ENCODE measurements at places on chromosomes 2 and 18.

DNA sequence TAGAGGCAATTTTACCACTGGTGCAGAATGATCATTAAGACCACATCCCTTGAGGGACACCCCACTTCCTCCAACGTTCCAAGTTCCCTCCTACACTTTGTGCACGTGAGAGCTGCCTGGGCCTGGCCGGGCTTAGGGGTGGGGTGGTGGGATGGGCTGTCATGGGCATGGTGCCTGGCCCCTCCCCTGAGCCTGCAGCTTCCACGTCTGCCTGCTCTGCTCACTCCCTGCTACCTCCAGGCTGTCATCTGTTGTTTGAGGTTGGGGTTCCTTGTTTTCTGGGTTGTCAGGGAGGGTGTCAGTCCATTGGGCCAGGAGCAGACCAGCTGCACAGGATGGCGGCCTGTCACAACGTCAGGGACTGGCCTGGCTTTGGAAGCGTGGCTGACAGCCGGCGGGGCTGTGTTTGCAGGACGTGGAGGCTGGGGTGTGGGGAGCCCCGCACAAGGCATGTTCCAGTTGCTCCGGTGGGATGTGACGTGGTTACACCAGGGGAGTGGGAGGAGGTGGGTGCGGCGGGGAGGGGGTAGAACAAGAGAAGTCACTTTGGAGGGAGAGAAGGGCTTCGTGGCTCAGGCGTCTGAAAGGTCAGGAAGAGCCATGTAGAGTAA lies 72.3 kb downstream of the RTP5 start:
- no peak for DNase-seq

DNA sequence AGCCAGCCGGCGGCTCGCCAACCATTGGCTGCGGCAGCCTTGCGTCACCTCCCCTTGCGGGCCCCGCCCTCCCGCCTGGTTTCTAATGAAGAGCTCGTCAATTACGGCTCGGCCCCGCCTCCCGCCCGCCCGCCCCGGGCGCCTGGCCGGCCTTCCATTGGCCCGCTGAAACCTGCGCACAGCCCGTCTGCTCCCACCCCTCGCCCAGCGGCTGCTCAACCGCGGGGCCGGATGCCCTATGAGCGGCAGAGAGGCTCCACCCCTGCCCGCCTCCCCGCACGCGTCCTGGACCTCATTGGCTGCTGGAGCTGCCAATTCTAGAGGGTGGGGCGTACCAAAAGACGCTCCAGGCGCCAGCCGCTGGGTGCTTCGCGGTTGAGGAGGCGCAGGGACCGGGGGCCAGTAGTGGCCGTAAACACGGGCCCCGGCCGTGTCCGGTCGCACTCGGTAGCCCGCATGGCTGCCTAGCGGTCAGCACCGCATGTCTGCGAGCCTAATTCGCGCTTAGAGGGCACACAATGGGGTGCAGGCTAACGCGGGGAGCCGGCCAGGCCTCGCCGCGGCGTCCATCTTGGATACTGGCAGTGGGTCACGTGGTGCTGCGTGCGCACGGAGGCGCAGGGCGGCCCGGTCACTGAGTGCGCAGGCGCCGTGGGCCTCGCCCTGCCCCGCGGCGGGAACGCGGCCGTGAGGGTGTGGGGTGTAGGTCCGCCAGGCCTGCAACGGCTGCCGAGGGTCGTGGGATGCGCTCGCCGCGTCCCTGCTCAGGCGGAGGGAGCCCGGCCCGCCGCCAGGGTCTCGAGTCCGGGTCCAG lies 454 bp upstream of the HDAC4 start:
- DNase-seq, result peak; percentile 100

- peak; percentile 66 for DNase-seq
Observed at GRCh38 chr2:120735746-120736170, at the start of gene GLI2. TSS of gene GLI2 (plus strand) at chr2:120735868. CDS start at chr2:120797321, 61,453 bp downstream.

- no peak for DNase-seq
Observed at GRCh38 chr18:45081566-45082181, 401.0 kb downstream of the SETBP1 start.

GRCh38 chr18:8947566-8947965 lies 154.9 kb upstream of the NDUFV2 start:
- no peak for DNase-seq

GRCh38 chr2:204321910-204322751 lies 223.1 kb upstream of the PARD3B start:
- DNase-seq, result no peak

GRCh38 chr2:231133365-231134099 lies 8.7 kb upstream of the HTR2B start:
- DNase-seq, result no peak

- DNase-seq, result no peak
Observed at GRCh38 chr2:11703700-11704099, 33.7 kb upstream of the NTSR2 start.

GRCh38 chr2:98623657-98624056 lies 15.3 kb downstream of the UNC50 start:
- DNase-seq, result peak; percentile 39

GRCh38 chr2:42827647-42828486 lies 35.5 kb upstream of the HAAO start:
- DNase-seq, result peak; percentile 93

GRCh38 chr18:26407736-26408601 lies 140.4 kb downstream of the KCTD1 start:
- DNase-seq, result no peak

- no peak for DNase-seq
Observed at GRCh38 chr2:67268797-67269196, 128.3 kb upstream of the ETAA1 start.

GRCh38 chr2:146615778-146616177 lies 1229.1 kb upstream of the ACVR2A start:
- DNase-seq, result no peak

DNA sequence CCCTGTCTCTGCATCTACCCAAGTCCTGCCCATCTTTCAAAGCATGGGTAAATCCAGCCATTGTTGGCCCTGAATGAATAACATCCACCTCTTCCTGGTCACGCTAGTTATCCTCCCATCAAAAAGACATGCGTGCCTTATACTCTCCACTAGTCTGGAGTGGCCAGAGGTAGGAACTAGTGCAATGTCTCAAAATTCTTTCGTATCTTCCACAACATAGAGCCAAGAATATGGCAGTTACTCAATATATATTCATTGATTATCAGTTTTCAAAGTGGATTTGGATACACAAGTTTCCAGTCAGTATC lies 8.9 kb downstream of the APOB start:
- DNase-seq, result no peak

DNA sequence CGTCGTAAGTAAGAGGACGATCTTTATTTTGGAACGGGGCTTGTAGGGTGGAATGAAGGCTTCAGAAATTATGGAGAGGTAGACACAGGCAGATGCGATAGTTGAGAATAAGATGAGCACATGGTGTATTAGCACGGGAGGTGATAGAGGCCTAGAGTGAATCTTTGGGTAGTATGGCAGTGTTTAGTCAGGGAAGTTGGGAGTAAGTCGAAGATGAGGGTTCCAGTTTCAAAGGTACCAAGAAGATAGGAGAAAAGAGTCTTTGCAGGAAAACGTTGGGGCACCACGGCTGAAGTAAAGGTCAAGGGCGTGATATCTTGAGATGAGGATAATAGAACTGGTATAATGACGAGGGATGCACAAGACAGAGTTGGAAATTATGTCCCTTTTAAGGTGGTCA lies 654 bp downstream of the PIK3C3 start:
- no peak for DNase-seq

- DNase-seq, result no peak
Observed at GRCh38 chr2:175844169-175844568, 157.9 kb downstream of the LNPK start.

DNA sequence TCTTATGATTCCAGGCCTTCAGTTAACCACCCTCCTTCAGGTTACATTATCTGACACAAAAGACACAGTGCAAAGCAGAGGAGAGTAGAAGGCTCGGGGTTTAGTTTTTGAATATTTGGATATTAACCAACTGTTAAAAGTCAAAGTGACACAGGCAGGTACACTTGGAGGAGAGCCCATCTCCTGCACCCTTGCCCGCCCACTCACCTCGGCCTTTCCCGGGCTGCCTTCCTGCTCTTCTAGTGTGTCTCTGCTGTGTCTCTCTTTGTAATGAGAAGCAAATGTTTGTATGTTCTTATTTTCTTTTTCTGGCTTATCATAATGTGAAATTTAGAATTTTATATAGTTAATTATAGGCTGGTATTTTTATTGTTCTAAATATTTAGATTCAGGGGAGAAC lies 35.1 kb downstream of the ZNF236 start:
- DNase-seq, result no peak

- DNase-seq, result no peak
Observed at GRCh38 chr2:45963816-45964215, 312.3 kb downstream of the PRKCE start.

DNA sequence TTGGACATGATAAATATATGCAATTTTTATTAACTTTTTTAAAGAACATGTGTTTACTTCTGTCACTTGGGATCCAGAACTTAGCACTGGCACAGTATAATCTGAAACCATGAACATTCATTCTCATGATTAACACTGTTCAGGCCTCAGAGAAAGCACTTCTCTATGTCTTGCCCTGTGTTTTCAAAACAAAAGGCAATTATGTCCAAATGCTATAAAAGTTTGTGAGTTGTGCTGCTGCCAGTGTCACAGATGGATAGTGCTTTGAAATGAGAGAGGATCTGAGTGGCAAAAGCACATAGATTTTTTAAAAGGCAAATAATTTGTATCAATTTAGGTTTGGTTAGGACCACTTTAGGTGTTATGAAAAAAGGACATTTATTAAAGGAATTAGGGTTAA lies 470.5 kb upstream of the FAM98A start:
- no peak for DNase-seq

GRCh38 chr2:84029903-84030575 lies 429.0 kb downstream of the SUCLG1 start:
- DNase-seq, result no peak

- no peak for DNase-seq
Observed at GRCh38 chr18:80251700-80252099, 4.4 kb upstream of the PARD6G start.

- no peak for DNase-seq
Observed at GRCh38 chr2:175490360-175490791, 308.9 kb upstream of the ATP5MC3 start.

DNA sequence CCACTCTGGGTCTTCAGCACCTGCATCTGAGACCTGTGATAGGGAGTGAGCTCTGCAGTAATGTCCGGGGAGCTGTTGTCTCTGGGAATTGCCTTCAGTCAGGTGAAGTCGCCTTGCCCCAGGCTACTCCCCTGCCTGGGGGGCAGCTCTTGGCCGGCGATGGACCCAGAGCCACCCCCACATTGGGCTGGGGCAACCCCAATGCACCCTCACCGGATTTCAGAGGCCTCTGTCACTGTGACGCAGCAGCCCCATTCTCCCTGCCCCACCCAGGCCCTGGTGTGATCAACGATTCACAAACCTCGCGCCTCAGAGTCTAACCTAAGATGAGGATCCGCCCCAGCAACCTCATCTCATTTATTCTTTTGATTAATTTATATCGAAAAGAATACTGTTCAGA lies 303.6 kb downstream of the NDUFA10 start:
- no peak for DNase-seq

- DNase-seq, result no peak
Observed at GRCh38 chr18:55488473-55488872, 99.5 kb downstream of the TCF4 start.

GRCh38 chr2:239930871-239931771 lies 94.0 kb downstream of the NDUFA10 start:
- DNase-seq, result no peak

GRCh38 chr2:9002637-9003365 lies 683 bp downstream of the MBOAT2 start:
- DNase-seq, result peak; percentile 13

DNA sequence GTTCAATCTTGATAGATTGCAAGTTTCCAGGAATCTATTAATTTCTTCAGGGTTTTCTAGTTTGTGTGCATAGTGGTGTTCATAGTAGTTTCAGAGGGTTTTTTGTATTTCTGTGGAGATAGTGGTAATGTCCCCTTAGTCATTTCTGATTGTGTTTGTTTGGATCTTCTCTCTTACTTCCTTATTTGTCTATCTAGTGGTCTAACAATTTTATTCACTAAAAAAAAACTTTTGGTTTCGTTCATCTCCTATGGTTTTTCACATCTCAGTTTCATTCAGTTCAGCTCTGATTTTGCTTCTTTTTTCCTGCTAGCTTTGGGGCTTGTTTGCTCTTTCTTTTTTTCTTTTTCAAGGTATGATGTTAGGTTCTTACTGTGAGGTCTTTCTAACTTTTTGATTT lies 94.5 kb downstream of the SNTG2 start:
- DNase-seq, result no peak

DNA sequence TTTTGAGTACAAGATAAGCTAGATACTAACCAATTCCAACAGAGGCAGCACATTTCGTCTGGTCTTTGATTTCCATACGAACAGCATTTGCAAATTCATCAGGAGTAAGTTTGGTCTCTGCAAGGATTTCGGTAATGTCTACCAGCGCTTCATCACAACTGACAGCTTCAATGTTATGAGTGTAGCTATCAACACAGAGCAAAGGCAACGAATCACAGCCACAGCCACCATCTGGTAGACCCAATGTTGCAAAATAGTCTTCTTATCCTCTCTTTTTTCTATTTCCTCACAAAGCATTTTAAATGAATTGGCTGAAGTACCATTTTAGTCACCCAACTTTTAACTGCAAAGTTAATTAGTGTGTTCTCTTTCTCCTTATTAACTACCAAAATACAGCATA lies 68.3 kb downstream of the REV1 start:
- DNase-seq, result no peak

GRCh38 chr2:7725171-7725849 lies 808.1 kb downstream of the RNF144A start:
- no peak for DNase-seq

DNA sequence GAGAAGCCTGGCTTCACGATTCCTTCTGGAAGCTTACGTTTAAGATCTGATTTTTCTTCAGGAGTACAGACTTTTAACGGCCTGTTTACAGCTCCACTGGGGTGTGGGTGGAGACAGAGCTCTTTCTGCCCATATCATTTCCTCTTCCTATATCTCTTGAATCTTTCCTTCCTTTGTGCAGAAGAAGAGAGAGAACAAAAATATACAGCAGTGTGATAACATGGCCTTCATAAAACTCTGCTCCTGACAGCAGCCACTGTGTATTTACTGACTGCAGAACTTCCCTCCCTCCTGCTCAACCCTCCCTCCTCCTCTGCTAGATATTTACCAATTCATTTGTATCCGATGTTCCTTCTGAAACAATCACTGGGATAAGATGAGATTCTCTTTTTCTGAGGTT lies 34.1 kb upstream of the REEP1 start:
- DNase-seq, result no peak

DNA sequence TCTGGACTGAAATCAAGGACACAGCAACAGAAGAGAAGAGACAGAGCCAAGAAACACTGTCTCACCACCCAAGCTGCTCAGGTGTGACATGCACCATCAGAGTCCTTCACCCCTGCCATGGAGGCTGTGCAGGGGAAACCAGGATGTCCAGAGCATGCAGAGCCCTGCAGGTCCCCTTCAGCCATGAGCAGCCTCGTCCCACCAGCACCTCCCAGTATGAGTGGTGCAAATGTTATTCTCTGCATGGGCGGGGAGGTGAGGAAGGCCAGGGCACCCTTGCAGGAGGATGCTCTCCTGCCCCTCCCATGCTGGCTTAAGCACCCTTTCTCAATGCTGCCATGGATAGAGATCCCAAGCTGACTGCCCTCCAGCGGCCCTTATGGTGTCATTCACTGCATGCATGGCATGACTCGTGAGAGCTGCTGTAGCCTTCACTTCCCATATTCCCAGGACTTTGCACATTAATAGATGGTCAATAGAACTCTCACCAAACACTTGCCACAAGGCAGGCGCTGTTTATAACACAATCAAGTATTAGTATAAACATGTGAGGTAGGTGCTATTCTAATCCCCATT lies 171.0 kb downstream of the ANAPC1 start:
- DNase-seq, result no peak

GRCh38 chr2:21981127-21981526 lies 857.4 kb downstream of the TDRD15 start:
- no peak for DNase-seq

- no peak for DNase-seq
Observed at GRCh38 chr2:137420744-137421143, 543.5 kb upstream of the HNMT start.

GRCh38 chr2:226798422-226799210 lies 1.0 kb downstream of the IRS1 start:
- peak; percentile 57 for DNase-seq

Data from body of pancreas (tissue), 4 donors.